ENCODE measurements at places on chromosomes 3 and 15.
A peak's percentile ranks its signal among the peaks of the same experiment; 100 is the strongest.

DNA sequence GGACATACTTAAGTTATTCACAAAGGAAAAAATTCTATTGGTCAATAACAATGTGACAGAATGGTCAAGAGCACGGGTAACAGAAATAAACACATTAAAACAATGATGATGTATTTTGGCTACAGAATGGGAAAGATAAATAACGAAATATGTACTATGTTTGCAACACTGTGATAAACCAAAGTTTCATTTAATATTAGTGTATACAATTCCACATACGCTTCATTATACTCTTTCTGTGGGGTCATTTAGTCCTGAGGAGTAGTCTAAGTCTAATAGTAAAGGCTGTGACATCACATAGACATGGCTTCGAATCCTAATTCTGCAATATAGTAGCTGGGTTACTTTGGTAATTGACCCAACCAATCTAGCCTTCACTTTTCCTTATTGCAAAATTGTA, 408.3 kb downstream of the MCTP2 start:
- DNase-seq, result no peak

DNA sequence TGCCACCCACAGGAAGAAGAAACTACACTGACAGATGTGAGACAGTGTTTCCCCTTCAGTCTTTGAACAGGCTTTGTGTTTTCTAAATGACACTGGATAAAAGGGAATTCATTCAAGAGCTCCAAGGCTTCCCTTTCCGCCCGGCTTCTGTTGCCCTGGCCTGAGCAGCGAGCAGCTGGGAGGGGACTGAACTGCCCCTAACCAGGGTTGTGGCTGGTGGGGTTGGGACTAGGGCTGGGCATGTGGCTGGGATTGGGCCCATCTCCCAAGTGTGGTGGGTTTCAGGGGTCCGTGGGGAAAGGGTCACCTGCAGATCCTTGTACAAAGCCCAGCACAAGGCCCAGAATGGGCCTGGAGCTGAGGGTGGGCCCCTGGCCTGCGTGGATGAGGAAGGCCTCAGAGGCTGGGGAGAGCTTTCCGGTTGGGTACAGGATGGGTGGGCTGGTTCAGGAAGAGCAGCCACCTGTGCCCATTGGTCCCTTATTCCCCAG, 10.4 kb downstream of the VILL start:
- DNase-seq, result no peak

DNA sequence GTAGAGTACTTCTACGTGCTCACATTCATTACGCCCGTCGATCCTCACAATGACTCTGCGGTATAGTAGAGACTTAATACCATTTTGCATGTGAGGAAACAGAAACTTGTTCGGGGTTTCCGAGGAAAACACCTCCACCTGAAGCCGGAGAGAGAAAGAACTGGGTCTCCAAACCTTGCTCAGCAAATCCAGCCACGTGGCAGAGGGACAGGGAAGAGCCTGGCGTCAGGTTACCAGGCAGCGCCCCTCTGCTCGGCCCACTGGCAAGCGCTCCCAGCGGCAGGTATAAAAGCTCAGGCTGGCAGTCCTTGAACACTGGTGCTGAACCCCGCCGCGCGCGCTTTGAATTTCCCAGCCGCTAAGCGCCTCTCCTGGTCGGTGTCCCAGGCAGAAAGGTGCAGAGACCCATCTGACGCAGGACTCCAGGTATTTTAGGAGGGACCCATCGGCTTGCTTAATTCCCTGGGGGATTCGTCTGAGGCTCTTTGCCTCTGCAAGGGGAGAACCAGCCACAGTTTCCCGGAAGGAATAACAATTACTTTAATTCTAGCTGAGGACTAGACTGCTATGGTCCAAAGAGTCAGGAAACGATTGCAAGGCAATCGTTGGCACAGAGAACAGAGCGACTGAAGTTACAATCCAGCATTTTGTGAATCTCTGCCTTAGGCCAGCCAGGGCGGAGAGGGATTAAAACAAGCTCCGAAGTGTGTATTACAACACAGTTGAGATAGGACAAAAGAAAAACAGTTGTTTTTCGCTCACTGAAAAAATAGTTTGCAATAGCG, at the start of gene C2CD4A:
Gene C2CD4A, plus strand, starts transcription at position 315 of the 785 bp plus-strand sequence. CDS start 637 bp downstream, outside the sequence.
- no peak for DNase-seq

DNA sequence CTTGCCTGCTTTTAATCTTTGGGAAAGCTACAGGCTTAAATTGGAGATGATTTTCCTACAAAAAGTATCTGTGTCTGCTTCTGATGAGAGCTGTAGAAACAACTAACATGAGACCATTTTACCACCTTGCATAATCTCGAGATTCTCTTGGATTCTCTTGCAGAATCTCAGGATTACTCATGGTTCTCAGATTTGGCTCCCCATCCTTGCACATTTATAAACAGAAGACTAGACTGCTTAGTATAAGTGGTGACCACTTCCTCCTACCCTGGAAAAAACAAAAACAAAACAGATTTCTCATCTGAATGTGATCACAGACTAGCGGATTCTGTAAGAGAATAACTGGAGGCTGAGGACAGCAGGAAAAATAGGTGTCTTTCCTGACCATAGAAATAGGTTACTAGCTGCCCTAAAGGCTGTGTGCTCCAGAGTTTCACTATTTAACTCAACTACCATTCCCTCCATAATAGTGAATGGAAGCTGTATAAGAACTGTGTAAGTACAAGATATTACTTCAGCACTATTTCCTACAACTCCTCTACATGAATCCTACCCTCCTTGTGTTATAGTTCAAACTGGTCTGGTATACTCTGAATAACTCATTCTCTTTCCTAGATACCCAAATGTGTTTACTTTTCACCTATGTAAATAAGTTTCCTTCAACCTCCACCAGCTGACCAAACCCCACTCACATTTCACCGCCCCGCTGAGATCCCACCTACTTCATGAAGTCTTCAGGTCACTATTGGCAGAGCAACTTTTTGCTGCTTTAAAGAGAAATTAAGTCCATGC, 122.2 kb upstream of the C2CD4B start:
- DNase-seq, result no peak

- DNase-seq, result no peak
These were observed 188.4 kb downstream of the CPNE4 start for GRCh38 chr3:131846296-131846924.

DNA sequence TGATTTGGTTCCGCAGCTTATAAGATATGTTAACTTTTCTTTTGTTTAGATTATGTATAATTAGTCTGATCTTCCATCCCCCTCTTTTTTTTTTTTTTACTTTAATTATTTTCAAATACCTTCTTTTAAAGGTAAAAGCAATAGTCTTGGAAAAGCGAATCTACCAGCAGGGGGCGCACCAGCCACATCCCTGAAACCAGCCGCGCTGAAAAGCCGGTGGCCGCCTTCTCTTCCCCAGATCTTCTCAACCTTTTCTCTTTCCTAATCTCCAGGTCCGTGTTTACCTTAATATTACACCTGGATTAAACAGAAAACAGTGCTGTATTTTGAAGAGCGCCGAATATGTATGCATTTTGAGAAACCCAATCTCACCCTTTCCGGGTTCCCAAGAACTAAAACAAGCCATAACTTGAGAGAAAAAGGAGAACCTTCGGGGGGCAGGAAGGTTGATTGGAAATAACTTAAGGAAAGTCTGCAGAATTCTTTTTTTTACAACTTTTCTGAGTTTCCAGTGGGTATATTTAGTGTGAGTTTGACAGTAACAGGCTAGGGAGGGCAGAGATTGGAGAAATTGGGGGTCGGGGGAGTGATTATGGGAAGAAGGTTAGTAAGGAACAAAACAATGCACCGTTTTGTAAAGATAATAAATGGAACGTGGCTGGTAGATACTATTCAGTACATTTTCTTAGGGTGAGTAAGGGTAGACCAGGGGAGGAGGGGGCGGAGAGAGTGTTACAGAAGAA, 2.0 kb upstream of the SOX2 start:
- no peak for DNase-seq

DNA sequence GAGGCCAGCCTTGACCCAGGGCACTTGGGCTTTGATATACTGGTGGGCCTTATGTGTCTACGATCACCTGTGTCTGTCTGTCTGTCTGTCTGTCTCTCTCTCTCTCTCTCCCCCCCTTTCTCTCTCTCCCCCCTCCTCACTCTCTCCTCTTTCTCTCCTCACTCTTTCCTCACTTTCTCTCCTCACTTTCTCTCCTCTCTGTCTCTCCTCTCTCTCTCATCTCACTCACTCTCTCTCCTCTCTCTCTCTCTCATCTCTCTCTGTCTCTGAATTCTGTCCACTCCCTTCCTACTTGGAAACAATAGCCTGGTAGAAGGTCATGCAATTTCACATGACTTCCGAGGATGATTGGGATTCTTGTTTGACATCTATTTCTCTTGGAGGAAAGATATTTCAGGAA, 269.2 kb upstream of the CHRM5 start:
- no peak for DNase-seq

GRCh38 chr3:122299872-122300460, 25.1 kb upstream of the CSTA start:
- no peak for DNase-seq

DNA sequence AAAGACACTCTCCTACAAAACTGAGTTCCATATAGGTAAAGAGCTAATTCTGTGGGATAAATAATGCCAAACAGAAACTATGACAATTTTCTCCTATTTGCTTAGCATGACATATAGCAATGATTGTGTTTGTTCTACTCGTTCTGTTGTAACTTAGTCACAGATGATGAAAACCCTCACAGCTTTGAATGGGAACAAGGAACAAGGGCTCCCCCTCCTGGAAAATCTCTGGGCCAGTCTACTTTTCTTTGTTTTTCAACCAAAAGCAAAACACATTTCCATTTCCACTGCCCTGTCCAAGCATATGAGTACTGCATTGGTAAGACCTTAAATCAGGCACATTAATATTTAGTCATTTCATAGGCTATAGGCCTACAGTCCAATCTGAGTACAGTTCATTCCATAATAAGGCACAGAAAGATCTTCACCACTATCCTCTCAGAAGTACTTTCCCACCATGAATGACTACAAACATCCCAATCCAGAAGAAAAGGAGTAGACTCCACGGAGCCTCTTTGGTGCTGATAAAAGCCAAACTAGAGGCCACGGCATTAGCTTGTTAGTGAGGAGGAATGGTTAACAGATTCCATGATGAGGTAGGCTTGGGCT, 67.1 kb downstream of the ATP8B4 start:
- DNase-seq, result peak; percentile 56

DNA sequence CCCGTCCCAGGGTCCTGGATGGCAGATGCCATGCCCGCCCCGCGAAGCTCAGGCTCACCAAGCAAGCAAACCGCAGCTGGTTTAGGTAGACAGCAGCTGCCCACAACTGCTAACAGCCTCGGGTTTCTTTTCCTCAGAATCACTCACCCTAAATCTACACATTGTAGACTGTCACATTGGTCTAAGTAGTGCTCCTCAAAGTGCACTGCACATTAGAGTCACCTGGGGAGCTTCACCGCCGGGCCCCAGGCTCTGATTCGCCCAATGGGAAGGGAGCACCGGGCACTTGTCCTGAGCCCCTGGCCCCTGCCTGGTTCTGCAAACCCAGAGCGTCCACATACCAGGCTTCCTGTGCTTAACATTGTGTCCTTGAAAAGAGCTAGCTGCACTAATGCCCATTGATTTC, 752 bp downstream of the OCA2 start:
- no peak for DNase-seq

DNA sequence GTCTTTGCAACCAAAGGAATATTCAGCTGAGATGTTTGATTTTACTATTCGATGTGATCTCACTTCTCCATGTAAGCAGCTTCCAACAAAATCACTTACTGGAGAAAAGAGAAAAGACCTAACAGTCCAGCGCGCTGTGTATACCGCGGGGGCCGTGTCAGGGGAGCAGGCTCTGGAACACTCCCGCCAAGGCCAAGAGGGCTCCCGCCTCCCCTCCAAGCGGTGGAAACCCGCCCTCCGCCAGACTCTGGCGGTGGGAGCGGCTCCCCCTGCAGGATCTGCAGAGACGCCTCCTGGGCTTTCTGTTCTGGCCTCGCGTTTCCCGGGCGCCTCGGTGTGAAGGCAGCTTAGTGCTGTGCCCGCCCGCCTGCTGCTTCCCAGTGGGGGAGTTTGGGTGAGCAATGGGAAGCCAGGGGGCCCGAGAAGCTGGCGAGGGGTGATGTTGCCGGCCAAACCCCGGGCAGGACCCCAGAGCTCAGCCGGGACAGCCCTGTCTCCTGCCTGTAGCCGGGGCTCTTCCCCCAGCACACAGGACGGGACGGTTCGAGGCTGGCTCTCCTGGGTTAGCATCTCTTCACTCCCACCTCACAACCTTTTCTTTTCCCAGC, 36.3 kb downstream of the CHST14 start:
- DNase-seq, result no peak

DNA sequence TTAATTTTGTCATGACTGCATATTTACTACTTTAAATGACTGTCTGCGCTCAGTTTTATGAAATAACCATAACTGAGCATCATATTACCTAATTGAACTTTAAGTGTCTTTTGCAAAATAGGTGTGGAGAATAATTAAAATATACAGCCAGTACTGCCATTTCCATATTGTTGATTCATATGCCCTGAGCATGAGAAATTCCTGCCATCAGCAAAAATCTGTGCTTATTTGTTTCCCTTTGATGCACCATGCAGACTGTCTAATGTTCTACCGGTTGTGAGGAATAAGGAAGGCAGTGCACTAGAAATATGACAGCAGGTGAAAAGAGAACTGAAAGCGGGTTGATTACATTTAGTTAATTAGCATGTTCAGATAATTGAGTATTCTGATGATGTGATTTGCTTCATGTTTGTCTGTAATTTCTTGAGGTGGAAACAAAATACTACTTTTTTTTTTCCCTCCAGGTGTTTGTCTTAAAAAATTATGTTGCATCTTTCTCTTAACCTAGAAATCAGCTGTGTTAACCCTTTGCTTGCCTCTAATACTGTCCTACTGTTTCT, 229.4 kb upstream of the AZI2 start:
- DNase-seq, result no peak

DNA sequence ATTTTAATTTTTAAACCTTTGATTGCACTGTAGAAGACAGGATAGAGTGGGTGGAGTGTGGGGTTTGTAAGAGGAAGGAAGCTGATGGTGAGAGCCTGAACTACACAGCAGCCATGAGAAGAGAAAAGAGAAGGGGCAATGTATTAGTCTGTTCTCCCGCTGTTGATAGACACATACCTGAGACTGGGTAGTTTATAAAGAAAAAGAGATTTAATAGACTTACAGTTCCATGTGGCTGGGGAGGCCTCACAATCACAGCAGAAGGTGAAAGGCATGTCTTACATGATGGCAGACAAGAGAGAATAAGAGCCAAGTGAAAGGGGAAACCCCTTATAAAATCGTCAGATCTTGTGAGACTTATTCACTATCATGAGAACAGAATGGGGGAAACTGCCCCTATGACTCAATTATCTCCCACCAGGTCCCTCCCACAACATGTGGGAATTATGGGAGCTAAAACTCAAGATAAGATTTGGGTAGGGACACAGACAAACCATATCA, 37.3 kb downstream of the STARD5 start:
- no peak for DNase-seq

DNA sequence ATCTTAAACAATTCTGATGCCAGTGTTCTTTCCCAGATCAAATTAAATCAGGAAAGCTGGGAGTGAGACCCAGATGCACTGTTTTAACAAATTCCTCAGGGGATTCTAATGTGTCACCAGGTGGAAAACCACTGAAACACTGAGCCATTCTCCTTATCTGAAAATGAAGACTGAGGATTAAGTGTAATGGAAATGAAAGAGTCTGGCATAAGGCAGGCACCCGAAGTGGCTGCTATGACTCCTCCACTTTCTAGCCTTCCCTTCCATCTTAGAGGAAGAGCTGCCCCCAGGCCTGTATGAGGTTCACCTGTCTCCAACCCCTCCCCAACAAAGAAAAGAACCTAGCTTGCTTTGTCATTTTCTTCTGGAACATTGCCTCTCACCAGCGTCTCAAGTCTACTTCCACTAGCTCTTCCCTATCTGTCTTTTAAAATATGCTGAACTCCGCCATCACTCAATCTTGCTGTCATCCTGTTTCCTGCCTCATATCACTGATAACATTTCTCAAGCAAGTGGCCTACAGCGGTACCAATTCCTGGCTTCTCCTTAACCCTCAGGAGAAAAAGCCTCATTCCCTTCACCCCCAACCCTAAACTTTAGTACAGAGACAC, 13.7 kb upstream of the ABHD2 start:
- no peak for DNase-seq

Data from SIG-M5 (cell line).